Gastroesophageal sphincter (tissue), 4 donors: ENCODE measurements at places on chromosomes 7 and 10.

DNA sequence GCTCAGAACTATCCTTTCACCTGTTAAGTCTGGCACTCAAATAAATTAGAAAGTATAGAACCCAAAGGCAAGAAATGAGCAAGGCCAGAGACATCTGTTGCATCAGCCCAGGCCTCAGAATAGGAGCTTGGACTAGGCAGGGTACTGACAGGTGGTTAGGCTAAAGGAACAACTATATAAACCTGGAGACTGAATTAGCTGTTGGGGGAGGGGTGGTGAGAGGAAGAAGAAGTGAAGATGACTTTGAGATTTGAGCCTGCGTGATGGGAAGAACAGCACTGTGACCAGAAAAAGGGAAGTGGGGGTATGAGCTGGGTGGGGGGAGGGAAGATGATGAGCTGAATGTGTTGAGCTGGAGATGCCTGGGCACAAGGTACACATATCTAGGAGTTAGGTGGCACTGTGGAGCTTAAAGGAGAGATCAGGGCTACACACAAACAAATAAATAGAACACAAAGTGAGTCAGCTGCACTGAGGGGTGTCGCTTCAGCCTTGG lies 244.7 kb downstream of the PTEN start:
- ATAC-seq, result no peak

GRCh38 chr7:84247591-84247990 lies 53.0 kb upstream of the SEMA3A start:
- ATAC-seq, result no peak

DNA sequence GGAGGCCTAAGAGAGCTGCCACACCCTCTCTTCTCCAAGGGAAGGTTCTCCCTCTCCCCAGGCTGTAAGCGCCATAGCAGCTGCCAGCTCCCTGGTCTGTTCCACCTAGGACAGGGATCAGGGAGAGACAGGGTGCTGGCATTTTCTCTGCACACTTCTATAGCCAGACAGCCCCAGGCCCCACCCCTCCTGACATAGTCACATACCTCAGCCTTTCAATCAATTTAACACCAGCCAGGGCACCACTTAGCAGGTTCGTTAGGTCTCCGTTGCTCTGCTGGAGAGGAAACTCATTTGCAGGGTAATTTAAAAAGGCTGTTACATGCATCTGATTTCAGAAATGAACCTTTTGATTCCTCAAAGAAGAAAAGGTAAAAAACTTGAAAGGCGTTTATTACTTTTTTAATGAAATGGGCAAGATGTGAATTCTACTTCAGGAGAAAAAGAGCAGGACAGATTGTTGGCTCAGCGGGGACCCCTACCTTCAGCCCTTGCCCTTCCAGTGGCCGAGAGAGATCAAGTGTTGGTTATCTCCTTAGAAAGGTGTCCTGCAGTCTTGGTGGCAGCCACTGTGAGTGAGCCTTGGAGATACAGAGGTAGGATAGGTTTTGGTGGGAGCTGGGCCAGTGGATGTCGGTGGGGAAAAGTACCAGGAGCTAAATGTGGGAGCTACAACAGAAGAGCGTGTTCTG lies 180.5 kb upstream of the GALNT17 start:
- ATAC-seq, result no peak

DNA sequence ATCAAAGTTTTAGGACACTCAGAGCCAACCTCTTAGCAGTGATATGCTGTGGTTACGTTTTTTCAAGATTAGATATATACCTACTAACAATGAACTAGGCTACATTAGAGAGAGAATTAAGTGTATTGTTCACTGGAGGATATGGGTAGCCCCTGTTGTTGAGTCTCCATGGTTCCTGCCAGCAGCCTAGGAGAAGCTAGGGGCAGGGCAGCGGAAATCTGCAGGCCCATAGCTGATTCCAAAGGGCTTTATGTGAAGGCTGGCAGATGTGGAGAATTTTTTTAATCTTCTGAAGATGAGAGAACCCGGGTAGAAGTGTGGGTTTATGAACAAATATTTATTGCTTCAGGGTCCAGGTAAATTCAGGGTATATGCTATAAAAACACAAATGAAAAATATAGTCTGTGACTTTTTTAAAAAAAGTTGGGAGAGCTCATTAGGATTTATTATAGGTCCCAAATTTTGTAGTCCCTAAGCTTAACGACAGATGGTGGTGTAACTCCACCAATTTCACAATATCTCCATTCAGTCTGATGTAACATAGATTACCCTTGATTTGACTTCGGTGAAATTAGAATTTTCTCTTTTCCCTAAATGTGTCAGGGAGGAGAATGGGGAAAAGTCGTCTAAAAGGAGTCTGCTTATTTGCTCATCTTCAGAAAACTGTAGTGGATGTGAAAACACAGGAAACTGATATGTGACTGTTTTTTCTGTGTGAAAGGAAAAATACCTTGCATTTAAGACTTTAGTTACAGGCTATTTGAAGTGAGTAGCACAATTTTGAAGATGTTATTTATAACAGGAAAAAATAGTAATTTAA lies 163.0 kb upstream of the PPP1R3A start:
- no peak for ATAC-seq

DNA sequence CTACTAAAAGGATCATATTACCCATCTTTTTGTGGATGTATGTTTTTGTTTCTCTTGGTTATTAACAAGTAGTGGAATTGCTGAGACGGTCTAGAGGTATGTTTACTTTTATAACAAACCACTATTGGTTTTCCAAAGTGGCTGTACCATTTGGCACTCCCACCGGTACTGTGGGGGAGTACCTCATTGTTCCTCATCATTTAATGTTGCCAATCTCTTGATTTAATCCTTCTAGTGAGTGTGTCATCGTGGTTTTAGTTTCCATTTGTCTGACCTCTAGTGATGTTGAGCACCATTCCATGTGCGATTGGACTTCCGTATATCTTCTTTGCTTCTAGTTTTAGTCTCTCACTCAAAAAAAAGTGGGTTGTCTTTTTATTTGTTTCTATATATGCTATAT lies 50.4 kb downstream of the RBM33 start:
- ATAC-seq, result no peak

DNA sequence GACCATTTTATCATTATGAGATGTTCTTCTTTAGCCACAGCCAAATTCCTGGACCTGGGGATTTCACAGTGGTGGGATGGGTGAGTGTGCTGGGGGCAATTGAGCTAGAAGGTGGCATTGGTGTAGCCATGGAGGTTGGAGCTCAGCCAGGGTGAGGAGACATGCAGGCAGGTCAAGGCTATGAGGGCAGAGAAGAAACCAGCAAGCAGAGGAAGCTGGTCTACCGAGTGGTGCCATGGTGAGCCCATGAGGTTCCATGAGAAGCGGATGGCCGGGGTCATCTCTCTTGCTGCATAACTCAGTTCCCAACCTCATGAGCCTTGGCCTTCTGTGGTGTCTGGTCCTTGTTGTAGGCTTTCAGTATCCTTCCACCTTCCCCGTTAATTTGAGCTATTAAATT lies 91.4 kb downstream of the CARD11 start:
- ATAC-seq, result no peak

GRCh38 chr7:102321351-102322201 lies 34.7 kb downstream of the SPDYE6 start:
- no peak for ATAC-seq

DNA sequence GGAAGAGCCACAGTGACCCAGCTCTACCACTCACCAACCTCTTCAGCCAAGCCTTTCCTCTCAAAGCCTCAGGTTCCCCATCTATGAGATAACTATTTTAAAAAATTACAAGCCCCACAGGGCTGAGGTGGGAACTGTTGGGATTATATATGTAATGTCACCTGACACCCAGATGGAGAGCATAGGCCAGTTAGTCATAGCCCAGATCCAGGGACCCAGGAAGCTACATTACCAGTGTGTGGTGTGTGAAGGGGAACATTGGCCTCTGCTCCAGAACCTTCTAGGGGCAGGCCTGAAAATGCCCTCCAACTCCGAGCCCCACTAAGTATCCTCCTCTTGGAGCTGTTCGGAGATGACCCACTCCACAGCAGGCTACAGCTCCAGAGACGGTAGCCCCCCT lies 162.4 kb downstream of the NRF1 start:
- no peak for ATAC-seq
